Activated CD4-positive, alpha-beta T cell treated with anti-CD3 and anti-CD28 coated beads, Interleukin-2, amount 50 U/mL, for 16 hours (primary cell): ENCODE measurements at places on chromosomes 16 and 17.

DNA sequence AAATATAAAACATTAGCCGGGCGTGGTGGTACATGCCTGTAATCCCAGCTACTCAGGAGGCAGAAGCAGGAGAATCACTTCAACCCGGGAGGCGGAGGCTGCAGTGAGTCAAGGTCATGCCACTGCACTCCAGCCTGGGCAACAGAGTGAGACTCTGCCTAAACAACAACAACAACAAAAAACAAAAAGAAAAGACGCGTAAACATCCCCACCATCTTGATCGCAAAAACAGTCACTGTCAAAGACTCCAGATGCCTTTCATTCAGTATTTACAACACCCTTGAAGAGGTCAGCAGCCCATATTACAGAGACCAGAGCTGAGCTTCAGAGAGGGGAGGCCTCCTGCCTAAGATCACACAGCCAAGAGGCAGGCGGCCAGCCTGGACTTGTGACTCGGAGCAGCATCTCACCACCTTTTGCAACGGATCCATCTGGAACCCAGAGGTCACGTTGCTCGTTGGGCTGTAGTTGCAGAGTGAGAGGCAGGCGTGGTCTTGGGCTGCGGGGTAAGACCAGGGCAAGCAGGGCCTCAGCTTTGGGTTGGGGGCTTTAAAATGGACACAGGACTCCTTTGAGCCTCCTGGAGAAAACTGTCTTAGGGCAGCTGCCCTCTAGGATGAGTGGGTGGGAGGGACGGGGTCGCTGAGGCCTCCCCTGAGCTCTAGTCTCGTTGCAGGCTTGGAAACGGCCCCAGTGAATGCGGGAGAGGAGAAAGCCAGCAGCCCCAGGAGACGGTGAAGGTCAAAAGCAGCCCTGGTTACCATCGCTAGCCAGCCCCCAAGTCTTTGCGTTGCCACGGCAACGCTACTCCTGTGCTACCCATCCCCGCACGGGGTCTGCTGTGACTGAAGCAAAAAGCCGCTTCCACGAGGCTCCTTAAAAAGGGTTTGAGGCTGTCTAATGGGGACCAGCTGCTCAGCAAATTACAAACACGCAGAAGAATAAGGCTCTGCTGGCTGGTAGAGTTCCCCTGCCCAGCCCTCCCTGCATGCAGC lies 26.1 kb downstream of the LGALS3BP start:
- no peak for DNase-seq

DNA sequence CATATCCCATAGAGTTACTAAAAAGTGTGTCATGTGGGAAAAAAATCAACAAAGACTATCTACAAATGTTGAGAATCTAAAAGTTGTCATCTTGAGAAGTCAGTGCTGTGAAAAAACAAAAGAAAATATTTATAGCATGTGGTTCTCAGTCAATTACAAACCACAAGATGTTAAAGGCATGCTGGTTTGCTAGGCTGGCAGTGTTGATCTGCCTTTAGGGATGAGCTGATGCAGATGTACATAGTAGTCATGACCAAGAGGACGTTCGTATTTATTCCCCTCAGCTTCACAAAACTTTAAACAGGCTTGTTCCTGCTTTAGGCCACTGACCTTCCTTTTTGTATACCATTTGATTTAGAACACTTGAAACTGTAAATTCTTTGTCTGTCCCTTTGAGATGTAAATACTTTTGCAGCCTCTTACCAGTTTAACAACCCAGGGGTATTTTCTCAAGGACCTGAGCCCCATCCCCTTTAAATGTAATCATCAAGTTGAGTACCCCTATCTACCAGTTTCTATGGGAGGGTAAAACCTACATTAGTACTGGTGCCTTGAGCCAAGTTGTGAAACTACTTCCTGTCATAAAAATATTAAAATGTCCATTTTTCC lies 446.6 kb downstream of the KCNJ18 start:
- no peak for DNase-seq

- peak; percentile 54 for DNase-seq
Observed at GRCh38 chr16:4426021-4426684, 485 bp downstream of the DNAJA3 start.

DNA sequence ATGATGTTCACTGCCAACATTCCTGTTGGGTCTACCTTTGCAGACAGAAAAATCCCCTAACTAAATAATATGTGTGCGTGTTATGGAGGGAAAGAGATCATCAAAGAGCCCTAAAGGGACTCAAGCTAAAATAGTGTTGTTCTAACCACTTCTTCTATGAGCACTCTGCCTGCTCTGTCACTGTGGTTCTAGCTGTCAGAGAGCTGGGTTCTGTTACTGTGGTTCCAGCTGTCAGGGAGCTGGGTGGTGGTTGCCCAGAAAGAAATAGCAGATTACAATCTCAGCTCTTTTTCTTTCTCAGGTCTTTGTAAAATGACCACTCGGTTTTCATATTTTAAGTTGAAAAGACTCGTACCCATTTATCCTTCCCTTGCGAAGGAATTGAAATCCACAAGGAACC lies 176.3 kb downstream of the HS3ST3A1 start:
- DNase-seq: no peak

GRCh38 chr17:2695243-2695960 lies 16.2 kb downstream of the CLUH start:
- no peak for DNase-seq

- DNase-seq: no peak
Observed at GRCh38 chr17:14352136-14352535, 51.3 kb downstream of the HS3ST3B1 start.

GRCh38 chr16:29809850-29810698 lies 1.9 kb upstream of the PRRT2 start:
- no peak for DNase-seq

- DNase-seq: no peak
Observed at GRCh38 chr17:71402661-71403141, 718.1 kb upstream of the SOX9 start.

DNA sequence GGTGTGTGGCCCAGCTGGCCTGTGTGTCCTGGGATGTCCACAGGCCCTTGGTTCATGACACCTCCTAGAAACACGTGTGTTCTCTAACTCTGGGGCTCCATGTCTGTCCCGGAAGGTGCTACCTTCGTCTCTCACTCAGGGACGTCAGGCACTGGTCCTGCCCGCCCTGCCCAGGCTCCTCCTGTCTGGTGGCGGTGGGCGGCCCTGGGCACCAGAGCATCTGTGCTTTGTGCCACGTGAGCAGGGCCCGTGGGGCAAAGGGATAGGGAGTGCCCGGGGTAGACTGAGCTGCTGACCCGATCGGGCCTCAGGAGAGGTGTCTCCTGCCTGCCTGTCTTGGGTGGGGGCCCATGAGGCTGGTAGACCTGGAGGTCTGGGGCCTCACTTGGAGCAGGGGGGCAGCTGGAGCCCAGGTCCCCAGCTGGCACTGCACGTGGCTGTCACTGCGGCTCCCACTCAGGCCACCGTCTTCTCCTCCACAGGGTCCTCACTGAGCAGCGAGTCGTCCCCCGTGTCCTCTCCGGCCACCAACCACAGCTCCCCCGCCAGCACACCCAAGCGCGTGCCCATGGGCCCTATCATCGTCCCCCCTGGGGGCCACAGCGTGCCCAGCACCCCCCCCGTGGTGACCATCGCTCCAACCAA lies 35.1 kb downstream of the GSE1 start:
- DNase-seq: no peak

- no peak for DNase-seq
Observed at GRCh38 chr17:62648251-62648955, 20.9 kb downstream of the MRC2 start.

GRCh38 chr17:63364387-63364786 lies 81.7 kb downstream of the CYB561 start:
- DNase-seq: no peak

GRCh38 chr17:1956134-1956533 lies 69.0 kb downstream of the RTN4RL1 start:
- no peak for DNase-seq

- no peak for DNase-seq
Observed at GRCh38 chr16:51544851-51545467, 393.9 kb upstream of the SALL1 start.

GRCh38 chr17:79871131-79871530 lies 31.9 kb upstream of the CBX4 start:
- no peak for DNase-seq

- DNase-seq: no peak
Observed at GRCh38 chr17:78716814-78717393, 65.2 kb downstream of the CYTH1 start.
